ENCODE measurements at places on chromosomes 2 and 18.

GRCh38 chr2:54610700-54611099, 112.8 kb upstream of the EML6 start:
- peaks cover 36% of the 10 kb centered on the region for H3K36me3 ChIP-seq
- H3K4me3 ChIP-seq: no peak overlapping the region
- H3K27me3 ChIP-seq: no peaks in the 10 kb centered on the region
- no peak for DNase-seq

DNA sequence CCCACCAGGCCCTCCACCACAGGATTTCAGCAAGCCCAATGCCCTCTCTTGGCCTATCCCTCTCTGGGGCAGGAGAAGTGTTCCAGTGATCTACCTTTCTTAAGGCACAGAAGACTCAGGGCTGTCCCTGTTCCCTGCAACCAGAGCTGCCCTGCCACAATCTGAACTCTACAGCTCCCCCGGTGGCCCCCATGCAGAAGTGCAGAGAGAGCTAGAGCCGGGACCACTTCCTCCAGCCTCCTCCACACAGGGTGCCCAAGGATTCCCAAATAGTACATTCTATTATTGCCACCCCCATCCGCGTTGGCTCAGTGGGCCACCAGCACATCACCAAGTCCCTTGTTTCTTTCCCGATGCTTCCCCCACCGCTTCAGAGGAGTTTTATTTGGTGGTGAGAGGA, 114.8 kb upstream of the PTPRM start:
- H3K4me3 ChIP-seq: no peak overlapping the region
- H3K4me1 ChIP-seq: no peaks in the 10 kb centered on the region
- DNase-seq: no peak
- no peak overlapping the region for H3K27ac ChIP-seq
- H3K27me3 ChIP-seq: peaks cover 6% of the 10 kb centered on the region
- H3K36me3 ChIP-seq: no peaks in the 10 kb centered on the region

GRCh38 chr2:54382601-54383000, 73.5 kb upstream of the SPTBN1 start:
- no peak overlapping the region for H3K27ac ChIP-seq
- no peaks in the 10 kb centered on the region for H3K27me3 ChIP-seq
- no peaks in the 10 kb centered on the region for H3K4me1 ChIP-seq
- H3K36me3 ChIP-seq: no peaks in the 10 kb centered on the region
- H3K4me3 ChIP-seq: no peak overlapping the region

DNA sequence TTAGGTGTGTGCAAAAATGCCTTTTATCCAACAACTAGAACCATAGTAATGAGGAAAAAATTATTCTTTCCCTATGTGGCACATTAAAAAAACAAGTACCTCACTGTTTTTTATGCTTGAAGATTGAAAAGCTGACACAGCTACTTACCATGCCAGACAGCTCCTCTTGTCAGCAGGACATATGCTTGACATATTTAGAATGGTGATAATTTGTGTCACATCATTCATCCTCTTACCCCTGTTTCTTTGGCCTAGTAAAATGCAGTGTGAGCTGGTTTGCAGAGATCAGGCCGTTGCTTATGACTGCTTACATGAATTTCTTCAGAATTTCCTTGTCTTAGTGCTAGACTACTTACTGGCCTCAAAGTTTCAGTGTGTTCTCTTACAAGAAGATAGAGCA, 869.9 kb downstream of the LRP1B start:
- H3K27ac ChIP-seq: no peak overlapping the region
- no peak for DNase-seq
- H3K36me3 ChIP-seq: no peaks in the 10 kb centered on the region
- H3K4me3 ChIP-seq: no peak overlapping the region
- H3K27me3 ChIP-seq: no peaks in the 10 kb centered on the region

DNA sequence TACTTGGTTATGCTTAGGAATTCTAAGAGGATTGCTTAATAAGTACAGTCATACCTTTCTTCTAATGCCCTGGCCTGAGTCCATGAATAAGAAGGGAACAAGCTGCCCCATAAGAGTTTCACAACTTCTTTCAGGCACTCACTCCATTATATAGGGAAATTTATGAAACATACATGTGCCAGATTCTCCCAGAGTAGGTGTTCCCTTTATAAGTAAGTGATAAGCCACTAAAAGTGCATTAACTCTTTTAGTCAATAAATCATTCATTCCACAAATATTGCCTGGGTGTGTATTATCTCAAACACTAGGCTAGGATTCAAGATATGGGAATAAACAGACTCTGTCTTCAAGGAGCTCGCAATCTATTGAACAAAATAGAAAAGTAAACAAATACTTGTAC, 84.5 kb upstream of the RBBP8 start:
- no peaks in the 10 kb centered on the region for H3K36me3 ChIP-seq
- H3K27me3 ChIP-seq: peaks cover under 1% of the 10 kb centered on the region
- no peak overlapping the region for H3K27ac ChIP-seq
- H3K4me3 ChIP-seq: no peak overlapping the region
- no peak for DNase-seq
- H3K4me1 ChIP-seq: no peaks in the 10 kb centered on the region
